ENCODE measurements at places on chromosomes 1 and 21. TPM values are rescaled to one million over a fixed set of nuclear protein-coding genes. Genes with fewer than 3 reads are reported as not detected.

GRCh38 chr21:33541105-33541711, 709 bp downstream of the GART start:
- no peak for DNase-seq

- peak; percentile 39 for DNase-seq
These were observed 56.4 kb upstream of the SIPA1L2 start for GRCh38 chr1:232686346-232686745.

DNA sequence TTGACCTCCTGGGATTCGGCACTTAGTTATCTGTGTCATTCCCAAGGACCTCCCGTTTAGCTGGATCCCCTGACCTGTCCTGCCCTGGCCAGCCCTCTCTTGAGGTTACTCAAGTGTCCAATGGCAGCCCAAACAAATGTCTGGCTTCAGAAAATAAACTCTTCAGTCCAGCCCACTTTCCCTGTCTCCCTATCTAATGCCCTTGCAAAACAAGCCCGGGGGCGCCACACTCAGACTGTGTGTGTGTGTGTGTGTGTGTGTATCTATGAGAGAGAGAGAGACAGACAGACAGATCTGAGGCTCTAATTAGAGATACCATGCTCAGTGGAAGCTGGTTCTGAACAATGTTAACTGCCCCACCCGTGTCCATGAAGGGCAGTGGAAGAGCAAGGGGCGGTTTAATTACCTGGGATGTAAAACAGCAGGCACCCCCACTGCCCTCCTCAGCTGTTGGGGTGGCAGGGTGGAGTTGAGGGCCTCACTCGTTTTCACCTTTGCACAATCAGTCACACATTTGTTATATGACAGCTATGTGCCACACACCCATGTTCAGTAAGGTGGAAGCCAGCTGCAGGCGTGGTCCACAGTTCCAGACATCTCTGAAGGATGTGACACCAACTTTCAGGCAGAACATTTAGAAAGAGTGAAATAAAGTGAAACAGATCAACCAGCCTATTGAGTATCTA, 57.4 kb downstream of the B3GALT5 start:
- DNase-seq: no peak

GRCh38 chr1:107326824-107327445, 186.1 kb downstream of the NTNG1 start:
- DNase-seq: peak; percentile 26

DNA sequence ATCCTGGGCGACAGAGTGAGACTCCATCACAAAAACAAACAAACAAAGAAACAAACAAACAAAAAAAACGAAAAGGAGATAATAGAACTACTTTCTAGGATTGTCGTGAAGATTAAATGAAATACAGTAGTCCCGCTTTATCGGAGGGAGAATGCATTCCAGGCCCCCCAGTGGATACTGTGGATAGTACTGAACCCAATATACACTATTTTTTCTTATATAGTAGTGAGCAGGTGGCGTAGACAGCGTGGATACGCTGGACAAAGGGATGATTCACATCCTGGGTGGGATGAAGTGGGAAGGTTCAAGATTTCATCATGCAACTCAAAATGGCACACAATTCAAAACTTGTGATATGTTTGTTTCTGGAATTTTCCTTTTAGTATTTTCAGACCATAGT, 8.0 kb downstream of the SLC35F3 start:
- DNase-seq: no peak

Gene SPRR1B
- 91.5 TPM for total RNA-seq

GRCh38 chr1:43526002-43526401, 4.7 kb upstream of the PTPRF start:
- peak; percentile 69 for DNase-seq

- DNase-seq: peak; percentile 57
These were observed 432.3 kb downstream of the DPYD start for GRCh38 chr1:97488530-97488929.

Gene SV2A
- 1.1 TPM for total RNA-seq
